ENCODE measurements at places on chromosomes 2 and 18.
A peak's percentile ranks its signal among the peaks of the same experiment; 100 is the strongest.

- peak; percentile 62 for DNase-seq
Observed at GRCh38 chr2:144403933-144404332, 116.0 kb downstream of the ZEB2 start.

- DNase-seq, result peak; percentile 43
Observed at GRCh38 chr2:96151595-96152303, 6.5 kb upstream of the DUSP2 start.

GRCh38 chr2:191854382-191855372, 7.8 kb upstream of the CAVIN2 start:
- no peak for DNase-seq

DNA sequence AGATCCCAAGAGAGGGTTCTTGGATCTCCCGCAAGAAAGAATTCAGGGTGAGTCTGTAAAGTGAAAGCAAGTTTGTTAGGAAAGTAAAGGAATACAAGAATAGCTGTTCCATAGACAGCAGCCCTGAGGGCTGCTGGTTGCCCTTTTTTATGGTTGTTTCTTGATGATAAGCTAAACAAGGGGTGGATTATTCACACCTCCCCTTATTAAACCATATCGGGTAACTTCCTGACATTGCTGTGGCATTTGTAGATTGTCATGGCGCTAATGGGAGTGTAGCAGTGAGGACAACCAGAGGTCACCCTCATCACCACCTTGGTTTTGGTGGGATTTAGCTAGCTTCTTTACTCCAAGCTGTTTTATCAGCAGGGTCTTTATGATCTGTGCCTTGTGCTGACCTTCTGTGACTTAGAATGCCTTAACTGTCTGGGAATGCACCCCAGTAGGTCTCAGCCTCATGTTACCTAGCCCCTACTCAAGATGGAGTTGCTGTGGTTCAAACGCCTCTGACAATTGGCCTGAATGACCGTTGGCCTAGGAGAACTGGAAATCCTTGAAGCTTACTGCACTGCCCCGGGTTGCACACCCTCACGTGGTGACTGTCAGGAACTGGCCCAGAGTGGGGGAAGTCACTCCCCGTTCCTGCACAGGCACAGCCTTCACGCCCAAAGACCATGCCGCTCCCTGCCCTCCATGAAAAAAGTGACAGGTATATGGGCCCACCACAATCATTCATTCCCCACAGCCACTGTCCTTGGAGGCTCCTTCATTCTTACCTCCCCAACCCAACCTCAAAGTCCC, 136.9 kb downstream of the SEPTIN10 start:
- no peak for DNase-seq

DNA sequence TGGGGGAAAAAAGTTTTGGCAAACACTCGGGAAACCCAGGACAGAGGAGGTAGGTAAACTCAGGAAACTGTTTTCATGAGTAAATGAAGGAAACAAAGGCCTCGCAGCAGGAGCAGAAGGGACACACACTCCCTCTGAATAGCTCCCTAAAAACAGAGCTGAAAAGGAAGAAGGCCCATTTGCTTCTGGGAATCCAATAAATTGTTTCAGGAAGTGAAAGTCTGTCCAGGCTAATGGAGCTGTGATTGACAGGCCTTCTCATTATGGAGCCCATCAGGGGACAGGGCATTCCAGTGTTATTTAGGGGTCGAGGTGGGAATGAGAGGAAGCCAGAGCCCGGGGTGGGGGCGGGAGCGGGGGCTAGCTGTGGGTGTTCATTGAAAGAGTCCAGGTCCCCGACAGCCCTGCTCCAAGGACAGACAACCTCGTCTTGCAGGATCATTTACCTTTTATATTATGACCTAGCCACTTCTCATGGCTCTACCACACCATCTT, 81.2 kb downstream of the GBX2 start:
- no peak for DNase-seq

GRCh38 chr2:128591022-128591860, 272.6 kb upstream of the HS6ST1 start:
- DNase-seq, result no peak

GRCh38 chr18:61702007-61702406, 190.8 kb downstream of the RNF152 start:
- no peak for DNase-seq

- no peak for DNase-seq
Observed at GRCh38 chr2:8324901-8325300, 357.0 kb upstream of the ID2 start.

DNA sequence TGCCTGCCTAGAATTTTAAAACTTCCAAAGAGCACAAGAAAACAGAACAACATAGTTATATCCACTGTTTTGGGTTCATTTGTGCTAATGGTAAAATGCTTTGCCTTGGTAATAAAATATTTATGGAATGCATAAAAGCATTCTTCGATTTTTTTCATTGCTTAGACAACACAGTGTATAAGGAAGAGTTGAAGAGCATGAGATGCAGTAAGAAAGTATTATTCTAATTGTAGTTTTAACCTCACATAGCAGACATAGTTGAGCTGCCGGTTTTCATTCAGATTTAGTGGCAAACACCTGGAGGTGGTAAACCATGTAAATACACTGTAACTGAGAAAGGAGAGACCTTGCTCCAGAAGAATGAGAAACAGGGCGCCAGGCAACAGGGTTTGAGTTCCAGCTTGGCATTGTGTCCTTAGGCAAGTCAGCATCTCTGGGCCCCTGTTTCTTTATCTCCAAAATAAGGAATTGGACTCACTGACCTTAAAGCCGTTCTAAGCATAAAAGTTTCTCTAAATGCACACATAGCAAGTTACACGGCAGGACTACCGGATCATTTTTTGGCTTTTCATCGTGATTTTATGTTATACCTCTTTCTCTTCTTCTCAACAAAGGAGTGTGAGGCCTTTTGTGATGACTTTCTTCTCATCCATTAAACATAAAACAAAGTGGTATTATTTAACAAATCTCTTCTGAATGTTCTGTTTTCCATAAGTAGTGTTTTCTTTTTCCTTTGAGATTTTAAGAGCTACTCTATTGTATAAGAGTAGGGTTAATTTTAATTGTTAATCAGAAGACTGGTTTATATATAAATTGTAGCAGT, 7.9 kb downstream of the UGP2 start:
- no peak for DNase-seq

DNA sequence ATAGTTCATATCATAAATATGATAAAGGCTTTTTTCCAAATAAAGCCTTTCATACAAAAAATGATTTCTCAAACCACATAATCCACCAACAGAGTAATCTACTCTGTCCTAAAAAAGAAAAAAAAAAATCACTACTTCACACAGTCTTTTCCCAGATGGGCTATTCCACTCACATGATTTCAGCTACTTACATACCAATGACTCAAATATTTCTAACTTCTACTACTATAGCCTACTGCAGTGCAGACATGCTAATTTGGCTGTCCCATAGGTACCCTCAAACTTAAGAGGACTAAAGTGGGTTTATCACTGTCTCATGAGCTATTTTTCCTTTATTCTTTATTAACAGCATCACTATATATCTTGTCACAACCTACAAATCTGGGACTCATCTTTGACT, 57.4 kb downstream of the SLC66A3 start:
- no peak for DNase-seq

GRCh38 chr2:69997015-69997830, 35.8 kb upstream of the ASPRV1 start:
- no peak for DNase-seq

DNA sequence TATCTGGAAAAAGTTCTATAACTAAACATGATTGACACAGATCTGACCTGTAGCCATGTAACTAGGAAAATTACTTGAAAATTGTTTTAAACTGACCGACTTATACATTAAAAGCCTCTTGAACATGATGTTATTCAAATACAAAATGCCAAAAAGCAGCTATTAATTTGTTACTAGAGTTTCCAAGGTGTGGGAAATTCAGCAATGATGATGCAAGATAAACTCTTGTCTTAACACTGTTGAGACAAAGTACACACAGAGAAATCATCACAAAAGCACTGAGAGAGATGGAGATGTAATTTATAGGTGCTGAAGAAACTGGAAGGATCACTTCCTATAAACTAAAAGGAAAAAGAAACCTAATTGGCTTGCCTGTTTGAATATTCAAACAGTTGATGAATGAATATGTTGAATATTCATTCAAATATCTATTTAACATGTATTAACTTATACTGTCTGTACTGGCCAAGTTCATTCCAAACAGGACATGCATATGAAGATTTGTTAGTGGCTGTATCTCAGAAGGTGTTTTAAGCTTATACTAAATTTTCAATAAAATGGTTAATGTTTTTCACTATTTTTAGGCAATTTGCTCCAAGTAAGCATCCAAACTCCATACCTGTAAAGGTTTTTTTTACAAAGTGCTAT, 34.6 kb upstream of the WDR75 start:
- no peak for DNase-seq

DNA sequence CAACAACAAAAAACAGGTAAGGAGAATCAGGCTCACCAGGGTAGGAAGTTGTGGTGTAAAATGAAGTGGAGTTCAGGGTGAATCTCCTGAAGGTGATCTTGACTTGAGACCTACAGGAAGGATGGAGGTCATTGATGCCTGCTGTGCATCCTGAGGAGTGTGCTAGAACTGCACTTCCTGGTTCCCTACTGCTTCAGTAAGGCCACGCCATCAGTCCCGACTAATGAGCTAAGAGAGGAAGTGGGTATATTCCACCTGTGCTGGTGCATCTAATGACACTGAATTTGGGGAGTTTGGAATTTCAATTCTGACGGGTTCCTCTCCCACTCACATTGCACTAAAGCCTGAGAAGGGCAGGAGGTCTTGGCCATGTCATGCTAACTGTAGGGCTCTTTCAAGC, 349.3 kb upstream of the SLC14A2 start:
- DNase-seq, result no peak
